ENCODE measurements at places on chromosomes 11 and 22.
A peak's percentile ranks its signal among the peaks of the same experiment; 100 is the strongest.

DNA sequence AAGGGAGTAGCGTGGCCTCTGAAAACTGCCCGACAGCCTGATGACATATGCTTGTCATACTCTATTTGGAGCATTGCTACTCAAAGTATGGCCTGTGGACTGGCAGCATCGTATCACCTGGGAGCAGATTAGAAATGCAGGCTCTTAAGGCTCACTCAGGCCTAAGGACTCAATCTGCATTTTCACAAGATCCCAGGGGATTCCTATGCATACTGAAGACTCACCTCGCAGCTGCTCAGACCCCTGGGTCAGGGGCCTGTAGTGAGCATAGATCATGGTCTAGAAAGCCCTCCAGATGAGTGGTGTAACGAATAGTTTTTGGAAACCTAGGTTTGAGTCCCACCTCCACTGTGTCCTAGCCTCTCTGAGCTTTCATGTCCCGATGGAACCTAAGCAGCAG is 126.3 kb downstream of the FEZ1 start:
- DNase-seq, result no peak

DNA sequence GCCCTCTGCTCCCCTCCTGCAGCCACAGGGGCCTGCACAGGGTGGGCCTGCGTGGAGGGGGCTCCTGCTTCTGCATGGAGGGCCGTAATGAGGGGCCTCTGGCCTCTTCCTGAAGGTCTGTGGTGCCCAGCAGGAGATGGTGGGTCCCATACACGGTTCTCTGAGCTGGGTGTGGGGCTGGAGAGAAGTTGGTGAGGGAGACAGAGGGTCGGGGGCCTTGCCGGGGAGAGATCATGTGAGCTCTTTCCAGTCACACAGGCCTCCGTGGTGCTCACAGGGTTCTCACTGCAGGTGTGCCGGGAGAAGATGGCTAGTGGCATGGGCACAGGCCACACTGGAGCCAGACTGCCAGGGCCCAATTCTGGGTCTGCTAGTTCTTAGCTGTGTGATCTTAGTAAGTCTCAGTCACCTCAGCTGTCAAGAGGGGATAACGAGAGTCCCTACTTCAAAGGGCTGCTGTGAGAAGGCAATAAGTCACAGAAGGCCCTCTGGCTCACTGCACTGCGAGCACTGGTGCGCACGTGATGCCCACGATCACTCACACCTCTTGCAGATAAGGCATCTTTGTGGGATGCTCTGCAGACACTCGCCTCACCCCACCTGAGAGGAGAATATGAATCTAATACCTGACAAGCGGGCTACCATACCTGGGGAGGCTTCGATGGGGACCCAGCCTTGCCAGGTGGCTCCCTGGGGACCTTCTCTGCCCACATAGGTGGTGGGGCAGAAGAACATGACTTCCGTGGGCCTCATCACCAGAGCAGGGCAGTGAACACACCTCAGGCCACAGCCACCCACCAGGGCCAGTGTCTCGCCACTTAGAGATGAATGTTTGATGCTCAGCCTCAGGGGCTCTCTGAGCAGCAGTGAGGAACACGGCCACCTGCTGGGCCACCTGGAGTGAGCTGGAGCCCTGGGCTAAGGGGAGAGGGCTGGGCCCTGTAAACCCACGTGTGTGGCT is 14.5 kb downstream of the KCNC1 start:
- no peak for DNase-seq

DNA sequence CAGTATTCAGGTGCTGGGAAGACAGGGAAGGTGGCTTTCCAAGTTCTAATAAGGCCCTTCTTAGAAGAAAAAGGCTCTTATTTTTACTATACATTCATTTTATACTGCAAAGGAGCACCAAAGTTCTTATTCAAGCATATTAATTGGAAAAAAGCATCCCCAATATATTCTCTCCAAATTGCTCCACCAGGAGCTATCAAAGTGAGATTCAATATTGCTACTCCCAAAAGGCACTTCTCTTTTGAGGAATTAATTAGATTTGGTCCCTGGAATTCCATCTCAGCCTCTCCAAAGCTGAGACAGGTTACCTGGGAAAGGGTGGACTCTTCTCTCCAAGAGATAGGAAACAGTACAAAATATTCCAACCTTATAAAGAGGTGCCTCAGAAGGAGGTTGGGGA is 134.1 kb downstream of the LARGE1 start:
- DNase-seq, result no peak

DNA sequence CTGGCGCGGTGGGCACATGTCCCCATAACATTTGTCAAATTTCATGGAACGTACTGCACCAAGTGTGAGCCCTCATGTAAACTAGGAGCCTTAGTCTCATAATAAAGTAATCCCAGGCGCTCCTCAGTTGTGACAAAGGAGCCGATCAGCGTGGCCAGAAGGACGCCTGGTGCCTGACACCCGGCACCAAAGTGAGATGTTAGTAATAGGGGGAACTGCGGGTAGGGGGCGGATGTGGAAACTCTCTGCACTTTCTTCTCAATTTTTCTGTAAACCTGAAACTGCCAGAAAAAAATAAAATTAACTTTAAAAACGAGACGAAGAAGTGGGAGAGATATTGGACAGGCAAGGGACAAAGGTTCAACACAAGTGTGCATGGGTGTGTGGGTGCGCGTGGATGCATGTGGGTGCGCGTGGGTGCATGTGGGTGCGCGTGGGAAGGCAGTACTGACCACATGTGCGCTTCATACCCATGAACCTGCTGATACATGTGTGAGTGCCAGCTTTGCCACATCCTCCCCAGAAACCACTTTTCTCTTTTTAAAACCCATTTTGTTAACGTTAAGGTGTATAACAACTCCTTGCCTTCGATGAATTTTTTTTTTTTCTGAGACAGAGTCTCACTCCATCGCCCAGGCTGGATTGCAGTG is 55.4 kb upstream of the LINC01488 start:
- peak; percentile 14 for DNase-seq

DNA sequence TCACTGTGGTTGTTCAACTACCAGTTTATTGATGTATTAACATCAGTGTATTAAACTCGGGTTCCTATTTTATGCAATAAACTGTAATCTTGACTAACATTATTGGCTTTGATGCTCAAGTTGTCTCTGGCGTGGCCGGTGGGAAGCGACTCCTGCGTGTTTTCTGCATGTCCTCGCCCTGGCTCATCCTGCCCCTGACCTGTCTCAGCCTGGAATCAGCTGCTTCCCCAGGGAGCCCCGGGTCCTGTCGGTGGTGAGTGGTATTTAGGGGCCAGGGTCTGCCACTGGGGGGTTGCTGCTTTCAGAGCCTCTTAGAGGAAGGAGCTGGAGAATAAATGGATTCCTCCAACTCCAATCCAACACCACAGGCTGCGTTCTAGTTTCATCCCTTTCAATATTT is 22.5 kb downstream of the IFITM10 start:
- DNase-seq, result no peak

DNA sequence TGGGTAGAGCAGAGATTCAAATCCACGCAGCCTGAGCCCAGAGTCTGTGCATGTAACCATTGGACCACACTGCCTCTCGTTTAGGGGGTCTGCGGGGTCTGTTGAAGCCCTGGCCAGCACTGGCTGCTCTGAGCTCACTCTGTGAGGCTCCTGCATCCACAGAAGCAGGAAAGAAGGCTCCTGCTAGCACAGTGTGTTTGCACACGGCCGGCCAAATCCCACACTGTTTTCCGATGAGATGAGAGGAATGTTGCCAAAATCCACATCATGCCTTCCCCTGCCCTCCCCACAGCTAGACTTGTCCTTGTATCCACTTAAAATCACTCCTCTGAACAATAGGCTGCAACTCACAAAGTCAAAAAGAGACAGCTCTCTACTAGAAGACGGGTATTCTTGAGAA is 10.6 kb upstream of the SLC22A12 start:
- no peak for DNase-seq

DNA sequence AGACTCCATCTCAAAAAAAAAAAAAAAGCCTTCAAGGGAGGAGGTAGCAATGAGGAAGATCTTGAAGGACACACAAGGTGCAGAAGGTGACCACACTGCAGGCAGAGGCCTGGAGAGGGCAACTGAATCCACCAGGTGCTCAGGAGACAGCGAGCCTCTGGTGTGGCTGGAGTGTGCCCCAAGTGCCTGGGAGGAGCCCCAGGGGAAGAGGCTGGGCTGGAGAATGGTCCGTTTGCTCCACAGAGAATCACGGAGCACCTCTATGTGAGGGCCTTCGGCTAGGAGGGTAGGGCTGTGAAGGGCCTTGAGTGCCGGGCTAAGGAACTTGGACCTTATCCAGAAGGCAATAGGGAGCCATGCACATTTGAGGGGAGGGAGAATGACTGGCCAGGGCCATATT is 50.3 kb downstream of the ARRB1 start:
- no peak for DNase-seq

- no peak for DNase-seq
These were observed 55.0 kb downstream of the MYH9 start for GRCh38 chr22:36332623-36333332.

DNA sequence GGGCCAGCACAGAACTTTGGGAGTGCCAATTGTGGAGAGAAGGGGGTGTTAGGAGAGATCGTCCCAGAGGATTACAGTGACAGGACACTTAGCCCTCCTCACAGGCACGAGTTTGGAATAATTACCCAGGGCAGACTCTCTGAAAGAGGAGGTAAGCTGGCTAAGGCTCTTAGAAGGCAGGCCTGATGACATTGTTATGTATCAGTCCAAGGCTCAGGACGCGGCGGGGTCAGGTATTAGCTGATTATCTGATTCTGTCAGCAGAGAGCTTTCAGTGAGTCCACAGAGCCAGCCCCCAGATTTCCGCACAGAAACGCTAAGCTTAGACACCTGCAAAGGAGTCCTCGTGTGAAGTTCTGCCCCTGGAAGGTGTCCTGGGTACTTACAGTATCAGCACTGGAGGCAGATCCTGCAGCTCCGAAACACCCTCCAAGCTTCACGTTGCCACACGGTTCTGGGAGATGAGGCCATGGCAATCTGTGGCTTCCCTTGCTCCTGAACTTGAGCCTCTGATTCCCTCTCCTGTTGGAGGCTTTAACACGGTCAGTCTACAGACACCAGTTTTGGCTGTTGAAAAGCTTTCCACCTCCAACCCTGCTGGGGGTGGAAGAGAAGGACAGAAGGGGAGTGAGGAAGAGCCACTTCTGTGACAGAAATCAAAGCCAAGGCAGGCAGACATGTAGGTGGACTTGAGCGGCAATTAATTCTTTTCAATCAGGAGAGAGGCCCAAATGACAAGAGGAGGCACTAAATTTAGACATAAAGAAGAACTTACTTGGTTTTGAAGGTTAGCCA is 123.6 kb upstream of the CADM1 start:
- DNase-seq, result no peak

- peak; percentile 4 for DNase-seq
These were observed 60.6 kb downstream of the NXPE2 start for GRCh38 chr11:114738954-114739353.

- no peak for DNase-seq
These were observed 48.4 kb downstream of the CDKN1C start for GRCh38 chr11:2837096-2837601.

DNA sequence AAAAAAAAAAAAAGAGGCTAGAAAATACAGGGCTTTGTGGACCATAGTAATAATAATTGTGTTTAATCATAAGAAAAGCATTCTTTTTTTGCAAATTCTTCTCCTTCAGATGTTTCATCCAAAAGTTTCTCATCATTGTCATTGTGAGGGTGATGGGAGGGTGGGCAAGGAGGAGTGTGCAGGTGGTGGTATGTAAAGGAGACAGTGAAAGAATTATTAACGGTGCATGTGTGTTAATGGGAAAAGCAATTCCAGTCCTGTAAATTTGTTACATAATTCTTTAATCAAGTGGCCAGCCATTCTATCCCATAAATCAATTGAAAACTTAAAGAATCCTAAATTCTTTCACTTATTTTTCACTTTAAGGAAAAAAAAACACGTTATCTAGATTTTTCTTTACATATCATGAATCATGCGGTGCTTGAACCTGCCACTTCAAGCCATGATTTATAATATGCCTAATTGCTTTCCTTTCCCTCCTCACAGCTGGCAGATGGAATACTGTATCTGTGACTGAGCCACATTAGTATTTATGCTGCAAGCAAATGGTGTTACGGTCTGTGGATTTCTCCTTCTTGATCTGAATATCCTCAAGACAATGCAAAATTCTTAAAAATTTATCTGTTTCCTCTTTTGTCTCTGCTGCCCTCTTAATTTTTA is 318.5 kb downstream of the JRKL start:
- DNase-seq, result no peak

DNA sequence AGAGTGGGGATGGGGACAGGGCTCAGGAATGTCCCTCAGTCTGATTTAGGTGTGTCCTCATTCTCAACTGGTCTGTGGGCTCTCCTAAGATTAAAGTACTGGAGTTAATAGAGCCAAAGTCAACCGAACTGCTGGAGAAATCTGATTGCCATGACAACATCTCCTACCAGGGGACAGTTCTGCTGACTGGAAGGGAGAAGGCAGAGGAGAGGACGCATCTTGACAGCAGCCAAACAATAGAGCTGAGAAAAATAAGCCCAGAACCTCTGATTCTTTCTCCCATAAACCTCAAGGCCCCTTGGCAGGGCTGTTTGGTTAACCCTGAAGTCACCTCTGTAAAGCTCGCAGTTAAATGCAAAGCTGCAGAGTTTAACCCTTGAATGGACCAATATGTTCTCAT is 2.8 kb downstream of the KCTD14 start:
- DNase-seq, result no peak

- no peak for DNase-seq
These were observed 1.9 kb upstream of the PTGDR2 start for GRCh38 chr11:60857378-60858232.

DNA sequence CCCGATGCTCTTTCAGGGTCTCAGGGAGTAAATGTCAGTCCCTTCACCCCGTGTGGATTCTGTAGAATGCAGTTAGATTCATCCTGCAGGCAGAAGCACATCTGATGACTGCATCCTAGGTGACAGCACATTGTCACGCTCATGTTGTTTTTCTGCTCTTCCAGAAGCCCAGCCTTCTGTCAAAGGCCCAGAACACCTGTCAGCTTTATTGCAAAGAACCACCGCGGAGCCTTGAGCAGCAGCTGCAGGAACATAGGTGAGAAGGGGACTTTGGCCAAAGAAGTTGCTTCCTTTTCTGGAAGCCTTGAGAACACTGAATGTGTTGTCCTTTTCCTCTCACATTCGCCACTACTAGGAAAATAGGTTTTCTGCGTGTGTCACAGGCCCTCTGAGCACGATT is 43.7 kb downstream of the PPP2R1B start:
- no peak for DNase-seq

- no peak for DNase-seq
These were observed 1.9 kb downstream of the CD151 start for GRCh38 chr11:834371-835316.

- DNase-seq, result no peak
These were observed 1.1 kb downstream of the CBX6 start for GRCh38 chr22:38870791-38871359.

GRCh38 chr11:65224930-65225278 is 36.9 kb upstream of the POLA2 start:
- DNase-seq, result no peak

- no peak for DNase-seq
These were observed 41.7 kb downstream of the IRAG1 start for GRCh38 chr11:10651656-10652361.

- no peak for DNase-seq
These were observed 1041.8 kb downstream of the TBC1D22A start for GRCh38 chr22:47804281-47804680.

- no peak for DNase-seq
These were observed 75.6 kb upstream of the ARHGAP32 start for GRCh38 chr11:129267716-129268115.

Data from naive thymus-derived CD8-positive, alpha-beta T cell (primary cell).